ENCODE measurements at places on chromosomes 4 and X. TPM values are rescaled to one million over a fixed set of nuclear protein-coding genes. Genes with fewer than 3 reads are reported as not detected.
A peak's percentile ranks its signal among the peaks of the same experiment; 100 is the strongest.

HTR2C gene
- not detected for polyA plus RNA-seq

- DNase-seq = no peak
Measured at GRCh38 chrX:81238166-81238565, 36.3 kb downstream of the SH3BGRL start.

DNA sequence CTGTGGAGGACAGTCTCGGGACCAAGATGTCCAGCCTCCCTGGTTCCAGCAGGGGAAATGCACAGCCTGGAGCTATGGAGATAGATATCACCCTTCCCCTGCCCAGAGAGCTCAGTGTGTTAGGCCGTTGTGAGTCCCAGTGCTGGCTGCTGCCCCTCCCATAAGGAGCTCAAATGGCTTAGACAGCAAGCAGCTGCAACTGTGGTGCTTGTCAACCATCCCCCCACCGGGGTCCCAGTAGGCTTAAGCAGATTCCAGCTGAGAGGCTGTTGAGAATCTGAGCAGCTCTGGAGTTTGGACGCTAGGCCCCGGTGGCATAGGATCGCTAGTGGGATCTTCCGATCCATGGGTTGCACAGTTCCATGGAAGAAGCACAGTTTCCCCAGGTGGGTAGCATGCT lies 181.8 kb upstream of the POF1B start:
- DNase-seq = no peak

DNA sequence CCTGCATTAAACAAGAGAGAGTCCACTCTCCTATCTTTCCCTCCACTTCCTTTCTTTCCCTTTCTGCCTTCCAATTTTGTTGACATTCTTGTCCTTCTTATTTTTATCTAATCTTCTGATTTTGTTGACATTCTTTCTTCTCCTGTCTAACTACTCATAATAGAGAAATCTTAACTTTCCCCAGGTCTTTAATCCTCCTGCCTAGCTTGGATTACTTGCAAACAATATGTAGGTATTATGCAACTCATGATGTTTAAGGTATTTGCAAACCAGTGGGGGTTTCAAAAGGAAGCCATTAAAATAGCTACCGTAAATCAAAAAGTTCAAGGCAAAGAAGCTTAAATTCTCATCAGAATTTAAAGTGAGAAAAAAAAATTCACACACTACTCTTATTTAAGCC lies 53.9 kb downstream of the PROM1 start:
- no peak for DNase-seq

GRCh38 chrX:6041630-6042029 lies 187.0 kb downstream of the NLGN4X start:
- DNase-seq = peak; percentile 61
